ENCODE measurements at places on chromosomes 2 and 18. TPM values are rescaled to one million over a fixed set of nuclear protein-coding genes. Genes with fewer than 3 reads are reported as not detected.

Gene SIX3
- not detected for total RNA-seq

- peak; percentile 42 for DNase-seq
Measured at GRCh38 chr2:24009680-24010476, at the start of gene MFSD2B. MFSD2B (plus strand) TSS chr2:24010085; CDS start chr2:24010097, 12 bp downstream.

- DNase-seq, result no peak
Measured at GRCh38 chr2:163982938-163983337, 247.1 kb upstream of the FIGN start.

- no peak for DNase-seq
Measured at GRCh38 chr2:85255813-85256594, 71.8 kb downstream of the TGOLN2 start.

Gene CTDP1
- total RNA-seq, result 67.3 TPM

Gene NDUFB3
- total RNA-seq, result 10.2 TPM

DNA sequence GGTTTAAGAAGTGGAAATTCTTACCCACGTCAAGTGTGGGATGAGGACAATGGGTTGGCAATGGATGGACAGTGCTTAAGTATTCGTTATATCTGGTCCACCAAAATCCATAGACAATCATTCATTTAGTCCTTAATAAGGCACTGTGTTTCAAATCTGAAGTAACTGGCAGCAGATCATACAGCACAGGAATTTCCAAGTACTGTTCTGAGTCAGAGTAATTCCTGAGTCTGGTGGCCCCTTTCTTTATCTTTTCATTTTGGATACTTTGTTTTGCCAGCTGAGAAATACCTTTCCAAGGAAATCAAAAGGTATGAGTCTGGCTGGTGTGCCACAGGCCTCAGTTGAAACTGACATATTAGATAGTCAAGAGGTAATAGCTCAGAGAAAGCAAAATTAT lies 31.4 kb upstream of the CCDC102B start:
- DNase-seq, result no peak

DNA sequence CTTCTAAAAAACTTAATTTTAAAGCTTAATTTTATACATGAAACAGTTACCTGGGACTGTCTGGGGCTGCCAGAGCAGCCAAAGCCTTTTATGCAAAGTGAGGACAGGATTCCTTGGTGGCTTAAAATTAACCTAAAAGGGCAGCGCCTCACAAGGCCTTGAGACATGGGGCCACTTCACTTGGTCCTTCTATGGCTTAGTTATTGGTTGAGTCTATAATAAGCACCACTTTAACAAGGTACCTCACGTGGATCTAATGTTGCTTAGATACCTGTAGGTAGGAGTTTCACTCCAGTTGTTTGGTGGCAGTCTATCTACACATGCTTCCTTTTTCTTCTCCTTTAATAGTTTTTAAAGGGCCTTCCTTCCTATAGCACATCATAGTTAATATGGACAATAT lies 51.6 kb downstream of the EIF2AK3 start:
- no peak for DNase-seq

Measured in hematopoietic multipotent progenitor cell (in vitro differentiated cells).